Pulmonary artery endothelial cell (primary cell): ENCODE measurements at places on chromosomes 11 and 22. TPM values are rescaled to one million over a fixed set of nuclear protein-coding genes. Genes with fewer than 3 reads are reported as not detected.
A peak's percentile ranks its signal among the peaks of the same experiment; 100 is the strongest.

GRCh38 chr11:93525601-93526345 is 17.4 kb downstream of the SMCO4 start:
- DNase-seq: no peak

GRCh38 chr11:106959800-106960199 is 58.5 kb downstream of the GUCY1A2 start:
- no peak for DNase-seq

- DNase-seq: no peak
Observed at GRCh38 chr11:35390737-35391682, 28.3 kb downstream of the SLC1A2 start.

DNA sequence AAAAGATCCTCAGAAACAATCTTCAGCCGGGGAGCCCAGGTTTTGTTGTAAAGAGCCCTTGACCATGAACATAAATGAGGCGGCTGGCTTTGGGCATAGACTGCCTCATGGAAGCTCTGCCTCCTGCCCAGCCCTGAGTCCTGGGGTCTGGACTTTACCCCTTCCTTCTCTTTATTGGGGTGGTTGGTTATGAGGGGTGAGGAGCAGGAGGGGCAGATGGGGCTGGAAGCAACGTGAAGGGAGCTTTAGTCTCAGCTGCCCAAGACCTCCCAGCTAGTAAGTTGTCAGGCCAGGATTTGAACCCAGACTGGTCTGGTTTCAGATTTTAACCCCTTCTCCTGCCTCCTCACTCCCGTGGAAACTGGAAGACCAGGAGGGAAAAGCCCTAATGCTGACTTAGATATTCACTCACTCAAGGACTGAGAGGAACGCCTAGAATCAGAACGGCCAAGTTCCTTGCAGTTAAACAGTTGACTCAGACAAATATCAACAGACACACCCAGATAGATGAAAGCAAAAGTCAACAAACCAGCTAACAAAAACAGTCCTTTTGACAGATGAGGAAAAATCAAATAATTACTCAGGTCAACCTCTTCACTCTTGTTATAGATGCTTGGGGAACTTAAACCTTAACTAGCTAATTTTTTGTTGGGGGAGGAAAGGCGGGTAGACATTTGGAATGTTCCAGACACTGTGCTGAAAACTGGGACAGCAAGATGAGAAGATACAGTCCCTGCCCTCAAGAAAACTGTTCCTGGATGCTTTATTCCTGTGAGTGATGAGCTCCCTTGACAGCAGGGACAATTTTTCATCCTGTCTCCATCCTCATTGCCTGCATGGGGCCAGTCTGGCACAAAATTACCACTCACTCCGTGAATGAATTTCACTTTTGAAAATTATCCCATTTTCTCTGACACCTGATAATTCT is 20.8 kb upstream of the ARRB1 start:
- DNase-seq: no peak

DNA sequence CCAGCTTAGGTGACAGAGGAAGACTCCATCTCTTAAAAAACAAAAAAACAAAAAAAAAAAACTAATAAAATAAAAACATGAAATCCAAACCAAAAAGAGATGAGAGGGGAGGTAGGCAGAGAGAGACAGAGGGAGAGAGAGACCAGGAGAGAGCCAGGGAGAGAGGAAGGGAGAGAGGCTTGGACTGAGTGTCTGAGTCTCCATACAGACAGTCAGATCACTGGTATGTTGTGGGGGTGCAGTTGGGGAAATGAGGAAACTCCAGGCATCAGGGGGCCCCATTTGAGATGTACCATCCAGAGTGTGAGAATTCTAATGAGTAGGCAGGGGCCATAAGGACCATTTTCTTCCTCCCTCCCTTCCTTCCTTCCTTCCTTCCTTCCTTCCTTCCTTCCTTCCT is 53.1 kb upstream of the SEPTIN5 start:
- no peak for DNase-seq

GRCh38 chr11:28863422-28863821 is 755.2 kb downstream of the METTL15 start:
- no peak for DNase-seq

DNA sequence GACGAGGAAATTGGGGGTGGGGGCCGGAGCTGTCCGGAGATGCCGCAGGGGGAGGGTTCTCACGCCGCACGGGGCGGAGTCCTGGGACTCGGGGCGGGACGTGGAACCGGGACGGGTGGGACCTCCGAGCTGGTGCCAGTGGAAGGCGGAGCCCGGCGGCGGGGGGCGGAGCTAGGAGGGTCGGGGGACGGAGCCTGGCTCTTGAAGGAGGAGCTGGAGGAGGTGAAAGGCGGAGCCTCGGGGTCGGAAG is 271 bp downstream of the FKBP2 start:
- peak; percentile 97 for DNase-seq

DNA sequence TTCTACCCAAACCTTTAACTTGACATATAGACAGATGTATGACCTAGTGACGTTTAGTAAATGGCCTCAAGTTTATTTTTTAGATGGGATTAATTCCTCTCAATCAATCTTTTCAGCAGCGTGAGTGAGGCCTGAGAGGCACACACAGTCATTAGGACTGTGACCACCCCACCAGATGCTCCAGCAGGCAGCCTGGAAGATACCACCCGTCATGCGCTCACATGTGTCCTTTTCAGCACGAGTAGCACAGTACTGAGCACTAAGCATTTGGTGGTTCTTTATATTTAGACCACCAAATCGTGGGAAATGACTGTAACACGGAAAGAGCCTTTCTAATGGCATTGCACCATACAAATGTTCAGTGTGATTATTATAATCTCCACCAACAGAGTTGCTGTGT is 354.6 kb upstream of the DDI1 start:
- no peak for DNase-seq

GRCh38 chr11:121082670-121083069 is 18.4 kb upstream of the TECTA start:
- no peak for DNase-seq

DNA sequence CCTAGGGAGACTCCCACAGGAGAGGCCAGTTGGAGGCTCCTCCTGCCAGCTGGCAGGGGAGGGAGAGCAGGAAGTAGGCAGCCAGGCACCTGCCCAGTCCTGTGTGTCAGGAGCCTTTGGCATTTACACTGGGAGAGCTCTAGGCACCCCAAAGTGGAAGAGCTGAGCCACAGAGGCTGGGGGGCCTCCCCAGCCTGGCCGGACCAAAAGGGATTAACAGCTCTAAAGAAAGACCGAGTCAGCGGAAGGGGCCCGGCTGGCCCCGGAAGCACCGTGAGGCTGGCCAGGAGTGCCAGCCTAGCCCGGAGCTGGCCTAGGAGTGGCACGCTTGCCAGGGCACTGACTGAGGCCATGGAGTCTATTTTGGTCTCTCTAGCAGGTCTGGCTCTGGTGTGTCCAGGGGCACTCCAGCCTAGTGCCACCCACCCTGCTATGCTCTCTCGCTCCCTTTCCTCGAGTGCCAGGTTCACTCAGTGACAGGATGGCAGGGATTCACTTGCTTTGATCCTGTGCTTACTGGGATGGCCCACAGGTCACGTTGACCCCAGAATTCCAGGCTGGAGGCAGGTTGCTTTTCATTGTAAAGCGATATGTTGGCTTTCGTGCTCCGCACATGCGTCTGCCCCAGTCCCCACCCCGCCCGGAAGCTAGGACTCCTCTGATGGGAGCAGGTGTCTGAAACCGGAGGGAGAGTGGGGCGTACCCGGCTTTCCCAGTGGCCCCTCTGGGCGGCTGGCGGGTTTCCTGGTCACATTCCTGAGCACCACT is 3.3 kb upstream of the KMT5B start:
- DNase-seq: no peak

DNA sequence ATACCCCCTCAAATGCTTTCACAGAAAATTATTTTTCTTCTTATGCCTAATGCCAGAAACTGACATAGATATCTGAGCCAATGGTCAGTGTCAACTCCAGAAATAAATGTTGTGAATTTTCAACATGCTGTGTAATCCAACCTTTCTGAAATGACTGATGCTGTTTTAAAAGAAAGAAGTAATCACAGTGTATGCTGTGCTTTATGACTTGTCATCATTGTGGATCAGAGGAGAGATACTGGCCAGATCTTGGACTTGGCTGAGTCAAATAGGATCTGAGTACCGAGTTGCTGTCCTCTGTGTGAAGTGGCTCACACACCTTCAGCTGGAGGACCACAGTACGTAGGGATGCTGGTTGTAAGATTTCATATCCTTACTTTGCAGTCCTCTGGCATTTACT is 89.9 kb upstream of the ARHGAP20 start:
- no peak for DNase-seq

DNA sequence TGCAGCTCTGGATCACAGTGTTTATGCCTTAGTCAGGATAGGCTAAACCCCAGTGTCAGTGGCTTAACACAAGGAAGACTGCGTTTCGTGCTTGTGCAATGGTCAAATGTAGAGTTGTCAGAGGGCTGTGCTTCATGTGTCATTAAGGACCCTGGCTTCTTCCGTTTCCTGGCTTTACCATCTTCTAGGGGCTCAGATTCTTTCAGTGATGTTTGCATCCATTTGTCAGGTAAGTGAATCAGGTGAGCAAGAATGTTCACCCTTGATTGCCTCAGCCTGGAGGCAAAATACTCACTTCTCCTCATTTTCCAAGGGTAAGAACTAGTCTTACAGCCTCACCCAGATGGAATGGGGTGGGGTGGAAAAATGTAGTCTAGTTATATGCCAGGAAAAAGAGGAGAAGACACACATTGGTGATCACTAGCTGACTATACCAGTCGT is 20.5 kb upstream of the AMOTL1 start:
- DNase-seq: no peak

Gene ZMAT5
- 19.1 and 19.7 TPM in 2 replicates for total RNA-seq
